NCI-H1436 (cell line): ENCODE measurements at places on chromosomes 3 and 15.

- no peak for DNase-seq
Measured at GRCh38 chr3:35639254-35640186, at the start of gene ARPP21. TSS of gene ARPP21 (plus strand) at chr3:35639525. CDS start at chr3:35681752, 42,227 bp downstream.

DNA sequence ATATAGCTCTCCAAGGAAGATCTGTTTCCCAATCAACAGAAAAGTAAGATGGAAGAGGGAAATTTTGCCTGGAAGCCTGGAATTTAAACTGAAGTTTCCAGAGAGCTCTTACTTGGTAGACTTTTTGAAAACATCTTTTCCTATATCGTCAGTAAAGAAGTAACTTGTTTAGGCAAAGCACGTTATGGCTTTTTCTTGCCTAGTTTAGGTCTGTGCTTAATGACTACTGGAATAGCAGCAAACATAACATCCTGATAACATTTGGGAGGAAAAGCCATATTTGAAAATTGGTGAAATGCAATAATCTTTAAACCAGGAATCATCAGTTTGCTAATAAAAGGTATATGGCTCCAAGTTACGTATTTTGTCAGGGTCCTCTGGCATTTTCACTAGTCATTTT is 160.4 kb upstream of the CGNL1 start:
- no peak for DNase-seq

DNA sequence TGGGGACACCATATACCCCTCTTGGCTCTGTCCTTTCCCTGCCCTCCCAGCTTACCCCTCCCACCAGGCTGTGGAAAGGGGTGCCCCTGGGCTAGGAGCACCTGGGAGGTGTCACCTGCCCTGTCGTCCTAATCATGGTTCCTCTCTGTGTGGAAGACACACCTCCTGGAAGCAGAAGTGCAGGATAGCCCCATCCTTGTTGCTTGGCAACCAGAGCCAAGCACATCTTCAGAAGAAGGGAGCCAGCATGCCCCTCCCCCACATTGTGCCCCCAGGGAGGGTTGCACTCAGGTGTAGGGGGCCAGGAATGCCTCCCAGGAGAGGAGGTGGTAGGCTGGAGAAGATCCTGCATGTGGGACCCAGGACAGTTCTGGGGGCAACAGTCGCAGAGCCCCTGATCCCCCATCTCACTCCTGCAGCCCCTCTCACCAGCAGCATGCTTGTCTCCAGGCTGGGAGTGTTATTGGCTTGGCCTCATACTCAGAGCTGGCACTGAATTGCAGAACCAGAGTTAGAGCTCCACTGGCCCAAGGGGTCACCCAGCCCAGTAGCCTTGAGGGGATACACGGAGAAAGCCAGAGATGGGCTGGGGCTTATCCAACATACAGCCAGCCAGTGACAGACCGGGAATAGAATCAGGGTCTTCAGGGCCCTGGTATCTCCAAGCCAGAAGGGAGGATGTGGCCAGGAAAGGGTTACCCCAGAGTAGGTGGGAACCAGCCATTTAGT is 8.4 kb downstream of the RAB6B start:
- DNase-seq: peak; percentile 37

DNA sequence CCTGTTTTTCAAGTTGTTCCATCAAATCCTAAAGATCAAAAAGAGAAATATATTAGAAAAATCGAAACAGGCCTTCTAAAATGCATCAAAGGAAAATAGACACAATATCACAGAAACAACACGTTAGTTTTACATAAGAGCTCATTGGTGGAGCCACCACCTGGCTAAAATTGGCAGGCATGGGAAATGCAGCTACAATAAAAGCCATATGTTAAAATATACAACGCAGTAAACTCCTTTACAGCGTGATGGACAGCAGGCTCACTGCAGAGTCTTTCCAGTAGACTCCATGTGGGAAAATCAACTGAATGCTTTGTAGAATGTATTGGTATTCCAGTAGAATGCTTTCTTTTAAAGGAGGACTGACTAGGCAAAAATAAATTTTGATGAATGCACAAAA is 40.9 kb upstream of the MYO5C start:
- DNase-seq: no peak

DNA sequence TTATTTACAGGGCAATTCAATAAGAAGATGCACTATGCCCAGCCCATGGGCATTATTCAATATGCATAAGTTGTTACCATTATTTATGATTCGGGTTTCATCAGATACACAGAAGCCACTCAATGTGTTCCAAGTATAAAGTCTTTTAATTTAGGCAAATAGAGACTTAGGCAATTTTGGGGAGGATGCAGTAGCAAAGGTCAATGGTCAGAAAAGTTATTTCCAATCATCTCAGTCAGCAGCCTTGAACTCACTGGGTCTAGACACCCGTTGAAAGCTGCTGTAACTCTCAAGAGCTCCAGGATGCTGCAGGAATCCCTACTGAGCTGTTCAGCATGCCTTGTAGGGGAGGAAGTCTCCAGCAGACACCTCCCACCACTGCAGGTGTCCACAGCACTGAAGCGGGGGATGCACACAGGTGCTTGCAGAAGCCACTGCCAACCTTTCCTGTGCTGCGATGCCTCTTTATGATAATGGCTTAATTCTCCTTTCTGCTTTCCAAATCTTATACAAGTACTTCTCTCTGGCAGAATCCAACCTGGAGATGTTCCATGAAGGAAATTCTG is 155.0 kb upstream of the SUCLG2 start:
- no peak for DNase-seq

GRCh38 chr15:98983334-98983733 is 24.3 kb downstream of the PGPEP1L start:
- DNase-seq: no peak

- peak; percentile 54 for DNase-seq
Measured at GRCh38 chr3:181623924-181624694, 87.6 kb upstream of the SOX2 start.

DNA sequence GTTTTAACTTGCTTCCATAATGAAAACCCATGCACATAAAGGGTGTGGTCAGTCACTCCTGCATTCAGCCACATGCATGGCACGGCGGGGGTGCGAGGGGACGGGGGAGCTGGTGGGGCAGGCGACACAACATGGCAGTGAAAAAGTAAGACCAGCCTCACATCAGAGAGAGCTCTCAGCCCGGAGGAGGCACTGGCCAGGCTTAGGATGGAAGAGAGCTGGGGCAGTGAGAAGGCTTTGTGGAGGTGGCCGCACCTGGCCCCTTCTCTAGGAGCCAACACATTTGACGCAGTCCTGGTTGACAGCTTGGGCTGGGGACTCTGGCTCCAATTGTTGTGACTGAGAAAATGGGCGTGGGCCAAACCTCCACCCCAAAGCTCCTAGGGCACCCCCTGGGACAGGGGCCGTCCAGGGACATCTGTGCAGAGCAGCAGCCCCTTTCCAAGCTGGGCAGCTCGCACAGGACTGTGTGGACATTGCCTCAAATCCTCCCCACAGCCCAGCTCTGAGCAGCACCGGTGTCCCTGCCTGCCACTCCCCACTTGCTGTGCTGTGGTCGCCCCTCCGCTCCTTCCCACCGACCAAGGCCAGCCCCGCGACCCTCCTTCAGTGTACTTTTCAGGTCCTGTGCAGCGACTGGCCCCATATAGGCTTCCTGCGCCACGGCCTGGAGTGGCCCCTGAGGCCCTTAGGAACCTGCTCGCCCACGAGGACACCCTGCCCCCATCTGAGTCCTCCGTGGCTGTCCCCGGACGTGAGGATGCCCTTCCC is 126.0 kb upstream of the IQSEC1 start:
- DNase-seq: no peak

DNA sequence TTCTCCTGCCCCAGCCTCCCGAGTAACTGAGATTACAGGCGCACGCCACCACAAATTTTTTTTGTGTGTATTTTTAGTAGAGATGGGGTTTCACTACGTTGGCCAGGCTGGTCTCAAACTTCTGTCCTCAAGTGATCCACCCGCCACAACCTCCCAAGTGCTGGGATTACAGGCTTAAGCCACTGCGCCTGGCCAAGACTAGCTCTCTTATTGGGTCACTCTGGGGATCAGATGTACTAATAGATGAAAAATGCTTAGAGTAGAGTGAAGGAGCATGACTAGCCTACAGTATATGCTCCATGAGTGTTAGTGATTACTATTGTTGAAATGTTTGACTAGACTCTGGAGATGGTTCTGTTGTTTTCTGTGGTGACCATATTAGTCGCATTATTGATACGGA is 21.8 kb downstream of the RARB start:
- no peak for DNase-seq

DNA sequence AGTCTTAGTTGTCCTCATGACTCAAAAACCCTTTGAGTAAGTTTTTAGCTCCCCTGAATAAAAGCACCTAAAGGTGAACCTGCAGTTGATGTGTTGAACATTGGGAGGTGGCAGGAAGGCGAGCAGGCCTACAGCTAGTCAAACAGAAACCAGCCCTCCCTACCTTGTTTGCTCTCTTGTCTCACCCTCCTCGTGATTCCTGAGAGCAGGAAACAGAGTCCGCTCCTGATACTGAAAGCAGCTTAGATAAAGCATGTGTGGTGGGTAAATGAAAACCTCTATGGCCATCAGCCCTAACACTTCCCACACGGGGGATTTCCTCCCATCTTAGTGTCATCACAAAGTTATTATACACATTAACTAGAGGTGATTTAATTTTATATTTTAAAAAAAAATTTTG is 21.8 kb upstream of the CLDN18 start:
- DNase-seq: no peak

DNA sequence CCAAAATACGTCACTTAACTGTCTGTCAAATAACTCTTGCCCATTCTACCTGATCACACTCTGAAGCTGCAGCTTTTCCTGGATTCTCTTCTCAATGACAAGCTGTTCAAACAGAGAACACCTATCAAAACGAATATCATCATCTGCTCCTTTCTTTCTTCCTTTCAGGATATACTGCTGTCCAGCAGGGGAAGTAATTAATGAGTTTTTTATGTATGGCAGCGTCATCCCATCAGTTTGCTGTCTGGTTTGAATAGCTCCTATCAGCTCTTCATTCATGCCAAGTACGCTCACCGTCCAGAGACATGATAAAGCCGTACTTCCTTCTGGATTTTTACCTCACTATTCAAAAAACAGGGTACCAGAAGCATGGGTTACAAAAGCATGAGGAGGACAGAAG is at the start of gene CHRM5:
Gene CHRM5 (plus strand): TSS at position 274 of the 400 bp plus-strand sequence. CDS start 94,221 bp downstream, outside the sequence.
- no peak for DNase-seq

- DNase-seq: peak; percentile 84
Measured at GRCh38 chr3:9396301-9396631, 1.1 kb upstream of the SETD5 start.

DNA sequence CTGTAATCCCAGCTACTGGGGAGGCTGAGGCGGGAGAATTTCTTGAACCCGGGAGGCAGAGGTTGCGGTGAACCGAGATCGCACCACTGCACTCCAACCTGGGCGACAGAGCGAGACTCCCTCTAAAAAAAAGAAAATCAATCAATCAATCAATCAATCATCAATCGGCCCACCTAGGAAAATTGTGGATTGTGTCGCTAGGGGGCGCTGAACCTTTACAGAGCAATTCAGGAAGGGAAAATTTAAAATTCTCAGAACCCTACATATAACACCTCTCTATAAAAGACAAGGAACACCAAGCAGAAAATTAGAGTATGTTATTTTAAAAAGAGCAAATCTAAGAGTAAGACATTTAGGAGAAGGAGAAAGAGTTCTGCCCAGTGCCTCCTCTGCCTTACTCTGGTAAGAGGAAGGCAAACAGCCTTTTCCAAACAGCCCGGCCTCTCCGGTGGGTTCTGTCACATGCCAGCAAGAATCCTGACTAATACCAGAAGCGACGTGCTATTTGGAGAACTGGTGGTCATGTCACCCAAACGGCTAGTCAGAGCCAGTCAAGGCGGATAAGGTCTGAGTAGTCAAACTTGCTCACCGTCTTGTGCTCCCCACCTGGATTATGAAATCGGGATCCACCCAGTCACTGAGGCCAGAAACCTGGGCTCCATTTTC is 22.3 kb upstream of the SMCO1 start:
- no peak for DNase-seq

- DNase-seq: no peak
Measured at GRCh38 chr3:52982839-52983238, 63.0 kb downstream of the SFMBT1 start.

GRCh38 chr3:79297245-79297960 is 470.4 kb downstream of the ROBO1 start:
- peak; percentile 59 for DNase-seq

DNA sequence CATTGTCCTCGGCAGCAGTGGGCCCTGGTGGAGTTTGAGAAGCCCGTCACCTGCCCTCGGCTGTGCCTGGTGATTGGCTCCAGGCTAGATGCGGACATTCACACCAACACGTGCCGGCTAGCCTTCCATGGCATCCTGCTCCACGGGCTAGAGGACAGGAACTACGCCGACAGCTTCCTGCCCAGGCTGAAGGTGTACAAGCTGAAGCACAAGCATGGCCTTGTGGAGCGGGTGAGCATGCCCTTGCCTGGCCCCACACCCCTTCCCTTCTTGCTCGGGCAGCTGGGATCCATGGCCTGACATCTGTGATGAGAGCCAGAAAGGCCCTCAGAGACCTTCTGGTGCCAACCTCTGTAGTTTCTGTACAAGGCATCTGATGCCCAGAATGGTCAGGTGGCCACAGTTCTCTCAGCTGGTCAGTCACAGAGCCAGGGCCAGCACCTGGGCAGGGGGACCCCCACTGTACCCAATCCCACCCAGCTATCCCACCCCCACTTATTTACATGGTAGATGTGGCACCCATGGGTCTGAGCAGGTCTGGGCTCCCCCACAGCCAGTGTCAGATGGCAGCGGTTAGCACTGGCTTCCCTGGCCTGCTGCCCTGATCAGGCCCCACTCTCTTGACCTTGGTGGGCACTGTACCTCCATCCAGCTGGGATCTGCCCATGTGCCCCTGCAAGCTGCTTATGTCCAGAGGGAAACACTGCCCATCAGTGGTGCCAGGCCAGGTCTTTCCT is 124.9 kb downstream of the DNAJB8 start:
- DNase-seq: no peak

DNA sequence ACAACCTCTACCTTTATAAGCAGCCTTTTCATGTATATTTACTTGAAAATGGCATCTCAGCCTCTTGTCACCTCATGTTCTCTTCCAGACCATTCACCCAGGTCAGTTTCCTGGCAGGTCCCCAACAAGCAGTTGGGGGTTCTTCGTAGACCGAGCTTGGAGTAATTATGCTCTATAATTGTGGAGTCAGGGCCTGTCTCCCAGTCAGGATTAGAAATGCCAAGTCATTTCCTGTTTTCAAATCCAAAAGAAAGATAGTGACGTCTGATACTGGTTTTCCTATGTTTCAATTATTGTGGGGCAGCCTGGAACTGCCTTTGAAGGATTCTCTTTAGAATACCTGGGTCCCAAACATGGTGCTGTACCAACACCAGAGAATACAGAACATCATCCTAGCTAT is 430.6 kb downstream of the MECOM start:
- DNase-seq: no peak
